ENCODE measurements at places on chromosomes 4 and X.

GRCh38 chrX:54492340-54492739, 3.7 kb downstream of the FGD1 start:
- no peak for DNase-seq

DNA sequence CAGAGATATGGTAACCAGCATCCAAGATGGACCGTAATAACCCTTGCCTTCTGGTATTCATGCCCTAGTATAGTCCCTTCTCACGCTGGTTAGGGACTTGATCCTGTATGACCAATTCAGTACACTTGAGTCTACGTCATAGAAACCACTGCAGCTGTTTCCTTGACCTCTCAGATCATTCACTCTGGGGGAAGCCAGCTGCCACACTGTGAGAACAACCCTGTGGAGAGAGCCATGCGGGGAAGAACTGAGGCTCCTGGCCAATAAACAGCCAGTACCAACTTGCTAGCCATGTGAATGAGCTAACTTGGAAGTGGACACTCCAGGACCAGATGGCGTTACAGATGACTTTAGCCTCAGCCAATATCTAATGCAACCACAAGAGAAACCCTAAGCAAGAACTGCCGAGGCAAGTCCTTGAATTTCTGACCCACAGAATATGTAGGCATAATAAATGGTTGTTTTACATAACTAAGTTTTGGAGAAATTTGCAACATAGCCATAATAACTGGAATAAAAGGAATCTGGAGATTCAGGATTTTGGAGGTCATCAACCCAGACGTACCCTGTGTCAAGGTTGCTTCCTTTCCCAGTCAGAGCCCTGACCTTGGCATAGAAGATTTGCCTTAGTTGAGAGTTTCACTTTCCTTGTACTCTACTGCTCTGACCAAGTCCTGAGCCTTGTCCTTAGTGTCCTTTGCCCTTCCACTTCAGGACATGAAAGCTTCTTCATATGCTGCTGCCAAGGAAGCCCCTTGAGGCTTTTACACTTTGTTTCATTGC, 87.3 kb upstream of the ZNF81 start:
- no peak for DNase-seq

GRCh38 chr4:139841464-139842195, 176.0 kb downstream of the MGST2 start:
- DNase-seq: no peak

DNA sequence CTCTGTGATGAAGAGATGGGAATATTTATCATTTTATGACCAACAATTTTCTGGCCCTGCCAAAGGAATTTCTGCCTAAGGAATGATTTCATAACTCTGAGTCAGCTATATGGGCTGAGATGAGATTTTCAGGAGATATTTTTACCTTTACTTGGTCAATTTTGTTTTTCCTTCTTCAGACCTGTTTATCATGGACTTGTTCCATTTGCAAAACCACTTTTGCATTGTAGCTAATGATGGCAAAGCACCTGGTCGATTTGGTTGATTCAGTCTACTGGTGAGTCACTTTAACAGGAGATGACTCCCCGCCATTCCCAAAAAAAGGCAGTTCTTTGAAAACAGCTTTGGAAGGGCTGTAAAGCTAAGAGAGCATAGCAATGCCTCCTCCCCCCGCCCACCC, 53.3 kb downstream of the TEX13A start:
- no peak for DNase-seq

GRCh38 chr4:88706574-88706973, 8.9 kb upstream of the NAP1L5 start:
- no peak for DNase-seq

DNA sequence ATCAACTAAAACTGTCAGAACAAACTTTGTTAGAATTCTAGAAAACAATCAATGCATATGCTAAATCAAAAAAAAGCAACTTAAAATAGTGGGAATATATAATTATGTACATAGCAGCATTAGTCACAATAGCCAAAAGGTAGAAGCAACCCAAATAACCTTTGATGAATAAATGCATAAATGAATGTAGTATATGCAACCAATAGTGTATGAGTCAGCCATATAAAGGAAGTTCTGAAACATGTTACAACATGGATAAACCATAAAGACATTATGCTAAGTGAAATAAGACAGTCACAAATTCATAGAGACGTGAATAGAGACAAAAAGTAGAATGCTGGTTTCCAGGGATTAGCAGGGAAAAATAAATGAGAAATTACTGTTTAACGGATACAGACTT, 762.8 kb upstream of the INTU start:
- no peak for DNase-seq

- no peak for DNase-seq
Observed at GRCh38 chr4:37535872-37536271, 150.3 kb downstream of the RELL1 start.

DNA sequence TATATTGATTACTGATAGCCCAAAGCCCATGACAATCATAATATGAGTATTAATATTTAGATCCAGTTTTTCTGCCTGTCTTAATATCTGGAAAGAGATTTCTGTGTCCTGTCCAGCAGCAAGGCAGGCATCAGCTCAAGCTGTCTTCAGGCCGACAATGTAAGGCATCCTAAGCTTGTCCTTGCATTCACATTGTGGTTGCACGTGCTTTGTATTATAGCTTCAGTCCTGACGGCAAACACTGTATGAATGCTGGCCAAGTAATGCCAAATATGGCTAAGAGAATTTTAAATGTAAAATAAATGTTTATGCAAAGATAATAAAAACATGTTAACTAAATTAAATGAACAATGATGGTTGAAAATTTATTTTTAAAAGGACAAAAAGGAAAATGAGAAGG, 255.7 kb upstream of the RPS6KA3 start:
- DNase-seq: no peak

- no peak for DNase-seq
Observed at GRCh38 chr4:22268350-22269025, 247.4 kb downstream of the ADGRA3 start.

DNA sequence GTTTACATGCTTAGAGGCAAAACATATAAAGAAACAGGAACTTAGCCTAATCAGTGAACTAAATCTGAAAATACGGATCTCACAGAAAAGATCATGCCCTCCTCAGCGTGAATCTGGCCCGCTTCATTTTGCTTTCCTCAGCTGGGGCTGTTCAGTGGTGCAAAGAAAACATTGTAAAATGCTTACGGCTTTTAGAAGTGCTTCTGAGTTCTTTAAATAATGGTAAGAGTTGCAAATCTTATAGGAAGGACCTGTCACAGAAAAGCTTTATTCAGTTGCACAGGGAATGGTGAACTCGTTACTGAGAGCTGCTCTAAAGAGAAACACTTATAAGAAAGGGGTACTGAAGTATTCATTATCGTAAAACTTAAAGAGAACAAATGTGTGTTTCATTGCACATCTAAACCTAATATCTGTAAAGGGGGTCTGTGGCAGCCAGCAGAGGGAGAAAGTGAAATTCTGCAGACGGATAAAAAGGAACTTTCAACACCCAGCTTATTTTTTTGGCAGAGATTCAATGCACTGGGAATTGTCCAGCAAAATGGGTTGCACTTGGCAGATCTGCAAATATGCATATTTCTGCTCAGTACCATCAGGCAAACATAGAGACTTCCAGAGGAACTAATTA, 139.2 kb upstream of the ANK2 start:
- DNase-seq: no peak

- DNase-seq: no peak
Observed at GRCh38 chr4:54296548-54297203, 67.6 kb downstream of the PDGFRA start.

DNA sequence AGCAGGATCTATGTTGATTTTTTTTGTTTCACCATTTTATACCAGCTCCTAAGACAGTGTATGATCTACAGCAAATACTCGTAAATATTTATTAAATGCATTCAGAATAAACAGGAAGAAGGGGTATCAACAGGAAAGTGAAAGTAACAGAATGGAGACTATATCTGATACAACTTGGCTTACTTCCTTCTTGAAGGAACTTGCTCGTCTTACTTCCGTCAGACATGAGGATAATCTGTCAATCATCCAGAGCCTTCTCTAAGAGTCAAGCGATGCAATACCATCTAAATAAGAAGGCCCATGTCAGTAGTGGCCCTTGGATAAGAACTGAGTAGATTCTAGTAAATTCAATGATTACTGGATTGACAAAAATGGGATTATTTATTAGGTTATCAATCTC, 84.2 kb downstream of the CAMK2D start:
- peak; percentile 18 for DNase-seq

GRCh38 chrX:48918301-48918642, 552 bp downstream of the PIM2 start:
- DNase-seq: no peak

GRCh38 chr4:79225360-79225759, 100.5 kb downstream of the NAA11 start:
- no peak for DNase-seq

DNA sequence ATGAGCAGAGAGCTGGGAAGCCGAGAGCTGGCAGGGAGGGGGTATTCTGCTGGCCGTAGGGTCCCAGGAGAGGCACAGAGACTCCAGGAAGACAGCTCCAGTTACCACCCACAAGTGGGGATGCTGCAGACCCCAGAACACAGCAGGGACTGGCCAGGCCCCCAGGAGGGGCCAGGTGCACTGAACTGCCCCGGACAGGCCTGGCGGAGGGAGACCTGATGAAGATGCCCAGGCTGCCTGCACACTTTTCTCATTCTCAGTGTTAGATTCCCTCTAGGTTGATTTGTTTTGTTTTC, 110.8 kb downstream of the CPZ start:
- DNase-seq: no peak

- DNase-seq: no peak
Observed at GRCh38 chr4:66571145-66571695, 900.9 kb upstream of the EPHA5 start.

DNA sequence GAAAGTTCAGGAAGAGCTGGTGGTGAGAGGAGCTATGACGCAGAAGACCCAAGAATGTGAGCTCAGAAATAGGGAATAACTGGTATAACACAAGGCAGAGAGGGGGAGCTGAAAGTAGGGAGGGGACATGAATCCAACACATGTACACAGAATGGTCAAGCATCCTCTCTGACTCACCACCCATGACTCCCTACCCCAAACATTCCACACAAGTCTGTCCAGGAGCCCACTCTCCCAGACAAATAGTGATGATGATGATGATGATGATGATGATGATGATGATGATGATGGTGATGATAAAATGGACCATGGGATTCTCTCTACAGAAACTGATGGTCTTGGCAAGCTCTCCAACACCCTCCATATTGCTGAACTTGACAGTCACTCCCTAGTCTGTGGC, 46.4 kb downstream of the NAT8L start:
- no peak for DNase-seq

- no peak for DNase-seq
Observed at GRCh38 chr4:830601-831482, 4.9 kb upstream of the CPLX1 start.

- peak; percentile 56 for DNase-seq
Observed at GRCh38 chrX:109774706-109775105, 41.6 kb upstream of the ACSL4 start.

DNA sequence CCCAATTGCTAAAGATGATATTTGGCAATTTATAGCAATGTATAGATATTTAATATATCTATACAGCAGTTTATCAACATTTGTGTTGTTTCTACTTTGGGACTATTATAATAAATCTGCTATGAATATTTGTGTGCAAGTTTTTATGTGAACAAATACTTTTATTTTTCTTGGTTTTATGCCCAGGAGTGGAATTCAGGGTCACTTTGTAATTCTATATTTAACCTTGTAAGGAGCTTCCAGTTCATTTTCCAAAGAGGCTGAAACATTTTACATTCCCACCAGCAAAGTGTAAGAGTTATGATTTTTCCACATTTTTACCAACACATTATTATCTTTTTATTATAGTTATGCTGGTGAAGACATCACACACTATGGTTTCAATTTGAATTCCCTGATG, 801.3 kb downstream of the PCDH18 start:
- DNase-seq: no peak

DNA sequence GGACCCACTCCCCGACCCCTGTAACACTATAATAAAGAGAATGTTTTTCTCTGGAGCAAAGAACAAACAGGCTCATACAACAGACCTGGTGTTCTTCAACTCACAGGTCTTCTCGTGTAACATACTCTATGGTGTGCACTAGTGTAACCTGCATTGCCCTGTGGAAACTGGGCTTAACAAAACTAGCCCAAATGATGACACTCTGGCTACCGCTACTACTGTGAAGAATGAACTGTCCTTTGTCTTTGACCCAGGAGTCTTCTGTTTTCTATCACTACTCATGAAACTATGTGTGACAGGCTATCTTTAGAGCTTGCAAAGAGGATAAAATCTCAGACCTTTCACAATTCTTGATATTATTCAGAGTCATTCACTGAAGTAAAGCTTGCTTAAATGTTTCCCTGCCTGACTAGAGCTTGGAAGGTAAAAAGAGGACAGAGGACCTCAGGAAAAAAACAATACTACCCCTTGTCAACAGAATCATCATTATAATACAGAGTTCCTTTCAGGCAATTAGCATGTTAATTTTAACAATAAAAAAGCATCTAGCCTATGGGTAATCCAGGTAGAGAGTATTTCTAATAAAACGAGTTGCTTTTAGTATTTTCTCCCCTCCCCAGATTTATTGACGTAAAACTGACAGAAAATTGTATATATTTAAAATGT, 59.2 kb downstream of the FSTL5 start:
- DNase-seq: no peak

DNA sequence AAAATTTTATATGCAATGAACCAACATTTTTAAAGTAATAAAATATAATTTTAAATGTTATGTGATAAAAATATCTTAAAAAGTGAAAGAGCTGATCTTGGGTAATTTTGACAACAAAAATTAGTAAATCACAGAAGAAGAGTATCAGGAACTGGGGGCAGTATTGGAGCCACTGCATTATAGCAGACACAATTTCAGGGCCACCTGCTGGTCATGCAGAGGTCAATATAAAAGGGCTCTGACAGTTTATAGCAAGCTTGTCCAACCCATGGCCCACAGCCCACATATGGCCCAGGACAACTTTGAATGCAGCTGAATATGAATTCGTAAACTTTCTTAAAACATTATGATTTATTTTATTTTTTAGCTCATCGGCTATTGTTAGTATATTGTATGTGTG, 13.0 kb upstream of the LEF1 start:
- DNase-seq: no peak

- DNase-seq: no peak
Observed at GRCh38 chr4:116796022-116796421, 289.4 kb downstream of the TRAM1L1 start.

- no peak for DNase-seq
Observed at GRCh38 chr4:170691168-170691567, 601.4 kb upstream of the AADAT start.

GRCh38 chr4:141810038-141810711, 173.8 kb downstream of the IL15 start:
- DNase-seq: no peak
